ENCODE measurements at places on chromosomes 7 and 10.
A peak's percentile ranks its signal among the peaks of the same experiment; 100 is the strongest.

DNA sequence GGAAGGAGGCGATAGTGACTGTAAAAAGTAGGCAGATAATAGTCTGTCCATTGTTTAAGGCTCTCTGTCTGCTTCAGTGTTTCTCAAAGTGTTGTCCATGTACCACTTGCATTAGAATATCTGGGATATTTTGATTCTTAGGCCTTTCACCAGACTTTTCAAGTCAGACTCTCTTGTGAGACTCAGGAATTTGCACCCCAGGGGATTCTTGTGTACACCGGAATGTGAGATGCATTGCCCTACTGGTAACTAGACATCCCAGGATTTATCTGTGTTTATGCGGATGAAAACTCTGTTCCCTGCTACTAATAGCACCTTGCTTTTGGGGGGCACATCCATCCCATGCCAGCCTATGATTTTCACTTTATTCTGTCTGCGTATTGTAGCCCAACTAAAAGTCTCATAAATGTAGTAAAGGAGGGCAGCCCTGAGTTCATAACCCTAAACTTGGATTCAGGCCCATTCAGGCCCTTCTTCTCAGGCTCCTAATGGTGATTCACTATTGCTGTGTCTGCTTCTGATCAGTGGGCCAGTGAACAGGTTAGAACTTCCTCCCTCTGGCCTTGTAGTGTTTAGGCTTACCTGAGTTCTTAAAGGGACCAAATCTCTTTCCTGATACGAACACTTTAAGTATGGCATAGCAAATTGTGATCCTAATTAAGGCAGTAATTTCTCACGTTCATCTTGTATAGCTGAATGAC lies 71.8 kb upstream of the RPA3 start:
- no peak for DNase-seq

DNA sequence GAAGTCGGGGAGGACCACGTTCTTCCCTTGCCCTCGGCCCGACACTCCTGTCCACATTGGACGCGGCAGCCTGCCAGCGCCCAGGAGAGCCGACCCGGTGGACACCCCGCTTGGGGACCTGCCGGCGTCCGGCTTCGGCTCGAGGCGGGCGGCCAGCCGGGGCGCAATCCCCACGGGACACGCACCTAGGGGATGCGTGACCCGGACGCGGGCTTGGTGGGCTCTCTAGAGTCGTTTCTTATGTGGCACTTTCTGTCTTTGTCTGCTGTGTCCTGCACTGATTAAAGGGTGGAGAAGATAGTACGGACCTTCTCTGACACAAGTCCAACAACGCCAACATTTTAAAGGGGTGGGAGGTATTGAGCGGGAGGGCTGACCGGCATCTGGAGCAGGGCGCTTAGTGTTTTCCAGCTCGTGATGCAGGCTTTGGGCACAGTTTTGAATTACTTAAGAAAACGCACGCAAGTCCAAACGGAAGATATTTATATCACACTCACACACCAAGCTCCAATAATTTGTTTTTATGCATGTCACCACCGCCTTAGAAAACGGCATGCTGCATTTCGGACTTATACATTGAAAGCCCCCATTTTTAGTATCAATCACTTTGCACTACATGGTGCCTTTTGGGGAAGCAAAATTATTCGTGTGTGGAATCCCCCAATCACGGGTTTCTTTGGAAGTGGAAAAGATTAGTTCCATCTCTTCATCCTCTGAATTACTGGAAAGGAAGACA lies 3.9 kb upstream of the SPAG6 start:
- DNase-seq, result peak; percentile 28

DNA sequence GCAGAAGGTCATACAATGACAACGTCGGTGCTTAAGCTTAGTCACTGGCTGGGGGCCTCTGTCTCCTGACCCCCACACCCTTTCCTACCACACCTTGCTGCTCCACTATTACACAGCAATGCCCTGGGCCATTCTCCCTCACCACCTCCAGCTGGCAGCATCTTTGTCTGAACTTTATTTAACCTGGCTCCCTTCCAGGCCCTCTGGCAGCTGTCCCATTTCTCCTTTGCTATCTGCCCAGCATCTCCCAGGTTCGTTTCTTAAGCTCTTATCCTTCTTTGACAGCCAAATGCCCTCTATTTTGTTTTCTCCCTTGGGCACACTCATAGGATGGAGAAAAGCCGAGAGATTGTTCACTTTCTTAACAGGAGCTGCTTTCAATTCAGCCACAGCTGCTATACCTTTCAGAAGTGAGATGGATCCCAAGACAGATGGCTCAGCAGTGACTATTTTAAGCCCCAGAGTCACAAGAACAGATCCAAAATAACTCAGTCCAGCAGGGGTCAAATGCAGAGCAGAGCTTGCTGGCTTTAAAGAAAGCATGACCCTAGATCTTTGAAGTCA lies 1277.1 kb upstream of the AUTS2 start:
- DNase-seq, result no peak

DNA sequence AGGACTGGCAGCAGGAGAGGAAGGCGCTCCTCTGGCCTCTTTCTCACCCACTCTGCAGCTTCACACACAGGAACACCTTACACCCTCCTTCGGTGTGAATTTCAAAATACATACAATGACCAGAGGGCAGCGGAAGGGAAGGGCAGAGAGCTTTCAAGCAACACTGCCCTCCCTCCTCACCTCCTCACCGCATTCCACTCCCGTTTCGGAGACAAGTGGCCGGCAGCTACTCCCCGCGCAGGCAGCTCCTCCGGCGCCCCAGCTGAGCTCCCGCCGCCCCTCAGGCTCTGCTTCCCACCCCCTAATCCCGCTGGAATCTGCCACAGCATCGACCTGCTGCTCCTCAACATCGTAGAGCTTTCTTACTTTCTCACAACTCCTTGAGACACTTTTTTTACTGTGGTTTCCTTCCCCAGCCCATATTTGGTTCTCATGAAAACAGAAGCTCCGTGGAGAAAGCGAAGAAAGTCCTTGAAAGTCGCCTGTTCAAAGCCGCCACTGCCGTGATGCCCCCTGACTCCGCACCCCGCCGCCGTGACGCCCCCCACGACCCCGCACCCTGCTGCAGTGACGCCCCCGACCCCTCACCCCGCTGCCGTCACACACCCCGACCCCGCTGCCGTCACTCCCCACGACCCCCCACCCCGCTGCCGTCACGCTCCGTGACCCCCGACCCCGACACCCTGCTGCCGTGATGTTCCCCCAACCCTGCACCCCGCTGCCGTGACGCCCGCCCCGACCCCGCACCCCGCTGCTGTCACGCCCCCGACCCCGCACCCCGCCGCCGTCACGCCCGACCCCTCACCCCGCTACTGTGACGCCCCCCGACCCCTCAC lies 14.6 kb upstream of the GPER1 start:
- DNase-seq, result no peak

DNA sequence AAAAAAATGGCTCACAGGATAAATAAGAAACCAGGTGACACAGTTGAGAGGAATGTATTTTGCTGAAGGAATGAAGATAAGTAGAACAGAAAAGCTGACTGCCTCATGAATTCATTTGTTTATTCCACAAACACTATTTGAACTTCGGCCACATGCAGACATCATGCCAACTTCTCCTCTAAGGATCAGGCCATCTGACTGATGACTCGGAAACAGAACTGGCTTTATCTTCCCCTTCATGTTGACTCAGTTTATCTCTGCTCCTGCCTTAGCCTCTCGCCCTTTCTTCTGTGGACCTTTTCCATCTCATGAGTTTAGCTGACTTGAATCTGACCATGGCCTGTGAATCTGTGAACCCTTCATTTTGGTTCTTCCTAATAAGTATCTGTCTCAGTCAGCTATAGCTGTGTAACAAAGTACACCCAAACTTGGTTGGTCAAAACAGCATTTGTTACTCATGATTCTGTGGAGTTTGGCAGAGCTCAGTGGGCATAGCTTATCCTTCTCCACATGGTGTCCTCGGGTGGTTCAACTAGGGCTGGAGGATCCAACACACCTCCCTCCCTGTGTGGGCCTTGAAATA lies 44.0 kb upstream of the GRID1 start:
- DNase-seq, result no peak

- DNase-seq, result no peak
Observed at GRCh38 chr7:42880392-42880791, 31.5 kb downstream of the C7orf25 start.

DNA sequence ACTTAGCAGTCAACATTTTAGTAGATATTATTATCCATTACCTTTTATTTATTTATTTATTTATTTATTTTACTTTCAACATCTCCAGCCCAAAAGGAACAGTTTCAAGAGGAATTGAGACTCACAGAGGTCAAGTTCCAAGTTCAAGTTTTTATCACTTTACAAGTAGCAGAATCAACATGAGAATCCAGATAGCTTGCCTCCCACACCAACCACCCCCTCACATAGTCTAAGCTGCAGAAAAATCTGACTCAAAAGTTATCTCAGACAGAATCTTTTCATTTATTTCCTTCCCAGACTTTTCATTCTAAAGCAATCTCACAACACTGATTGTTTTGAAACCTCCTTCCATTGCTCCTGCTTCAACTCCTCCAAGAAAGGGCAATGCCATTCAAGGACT lies 129.6 kb downstream of the GRM3 start:
- DNase-seq, result no peak

GRCh38 chr7:26620352-26620751 lies 244.0 kb downstream of the SKAP2 start:
- DNase-seq, result peak; percentile 8

GRCh38 chr10:130924138-130924819 lies 387.2 kb downstream of the TCERG1L start:
- DNase-seq, result no peak

DNA sequence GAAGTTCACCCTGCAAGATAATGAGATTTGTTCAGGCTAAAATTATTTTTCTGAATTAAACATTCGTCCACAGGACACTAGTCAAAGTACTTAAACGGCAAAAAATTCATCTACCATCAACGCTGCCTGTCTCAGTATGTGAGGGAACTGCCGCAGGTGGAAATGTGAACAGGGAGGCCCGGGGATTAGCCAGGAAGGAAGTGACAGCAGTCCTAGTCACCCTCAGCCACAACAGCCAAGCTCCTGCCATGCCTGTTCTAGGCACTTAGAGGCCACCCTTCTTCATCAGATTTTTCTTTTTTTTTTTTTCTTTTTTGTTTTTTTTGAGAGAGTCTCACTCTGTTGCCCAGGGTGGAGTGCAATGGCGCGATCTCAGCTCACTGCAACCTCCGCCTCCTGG lies 9.4 kb downstream of the NUDT5 start:
- DNase-seq, result peak; percentile 80

DNA sequence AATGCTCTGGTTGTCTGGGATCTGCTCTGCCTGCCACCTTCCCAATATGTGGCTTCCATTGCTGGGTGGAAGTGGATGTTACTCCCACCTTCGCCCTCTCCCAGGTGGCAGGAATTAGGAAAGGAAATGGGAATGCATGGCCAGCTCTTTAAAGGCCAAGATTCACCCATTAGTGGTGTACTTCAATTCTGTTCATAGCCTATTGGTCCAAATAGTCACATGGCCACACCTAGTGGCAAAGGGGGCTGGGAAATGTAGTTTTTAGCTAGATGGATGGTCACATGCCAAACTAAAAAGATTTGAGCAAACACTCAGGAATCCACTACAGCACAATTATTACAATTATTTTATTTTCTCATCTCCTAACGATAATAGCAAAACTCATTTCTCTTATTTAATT lies 135.1 kb downstream of the NPY start:
- DNase-seq, result no peak

DNA sequence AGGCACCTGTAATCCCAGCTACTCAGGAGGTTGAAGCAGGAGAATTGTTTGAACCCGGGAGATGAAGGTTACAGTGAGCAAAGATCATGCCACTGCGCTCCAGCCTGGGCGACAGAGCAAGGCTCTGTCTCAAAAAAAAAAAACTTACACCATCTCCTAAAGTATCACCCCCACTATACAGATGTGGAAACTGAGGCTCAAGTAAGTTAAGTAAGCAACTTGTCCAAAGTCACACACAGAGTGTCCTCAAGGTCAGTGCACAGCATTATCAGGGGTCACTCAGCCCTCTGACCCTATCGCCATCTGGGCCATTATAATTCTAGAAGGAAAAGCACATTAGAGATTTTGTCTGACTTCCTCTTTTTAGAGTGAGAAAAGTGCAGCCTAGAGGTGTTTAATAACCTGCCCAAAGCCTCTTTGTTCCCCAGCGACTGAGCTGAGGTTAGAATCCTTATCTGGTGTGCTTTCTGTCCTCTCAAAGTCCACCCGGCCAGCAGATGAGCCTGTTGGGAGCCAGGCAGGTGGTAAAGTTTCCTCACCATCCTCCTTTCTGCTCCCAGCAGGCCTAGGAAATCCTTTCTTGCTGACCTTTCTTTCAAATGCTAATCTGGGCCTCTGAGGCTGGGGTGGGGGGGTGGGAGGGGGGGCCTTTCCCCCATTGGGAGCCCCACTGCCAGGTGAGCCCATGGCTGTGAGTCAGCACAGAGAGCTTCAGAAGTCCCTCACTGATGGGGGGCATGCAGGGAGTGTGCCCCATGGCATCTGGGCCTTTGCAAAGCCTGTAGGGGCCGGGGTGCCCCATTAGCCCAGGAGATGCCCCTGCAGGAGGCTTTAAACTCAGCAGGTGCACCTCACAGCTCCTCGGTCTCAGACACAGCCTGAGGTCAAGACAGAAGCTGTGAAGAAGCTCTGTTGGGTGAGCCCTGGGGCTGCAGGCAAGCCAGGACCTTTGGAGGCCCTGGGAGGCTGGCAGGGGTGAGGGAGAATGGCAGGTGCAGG lies 12.0 kb upstream of the KCNMA1 start:
- DNase-seq, result no peak

- peak; percentile 19 for DNase-seq
Observed at GRCh38 chr7:45026984-45027773, 27.2 kb downstream of the CCM2 start.

GRCh38 chr10:12710594-12711349 lies 290.7 kb downstream of the CCDC3 start:
- peak; percentile 88 for DNase-seq

GRCh38 chr7:77799078-77799964 lies 748 bp downstream of the PHTF2 start:
- DNase-seq, result peak; percentile 54

GRCh38 chr7:55483046-55483445 lies 89.3 kb downstream of the VOPP1 start:
- DNase-seq, result no peak

GRCh38 chr7:40742270-40742669 lies 607.5 kb downstream of the SUGCT start:
- no peak for DNase-seq
